ENCODE measurements at places on chromosomes 13 and 19. TPM values are rescaled to one million over a fixed set of nuclear protein-coding genes. Genes with fewer than 3 reads are reported as not detected.

DNA sequence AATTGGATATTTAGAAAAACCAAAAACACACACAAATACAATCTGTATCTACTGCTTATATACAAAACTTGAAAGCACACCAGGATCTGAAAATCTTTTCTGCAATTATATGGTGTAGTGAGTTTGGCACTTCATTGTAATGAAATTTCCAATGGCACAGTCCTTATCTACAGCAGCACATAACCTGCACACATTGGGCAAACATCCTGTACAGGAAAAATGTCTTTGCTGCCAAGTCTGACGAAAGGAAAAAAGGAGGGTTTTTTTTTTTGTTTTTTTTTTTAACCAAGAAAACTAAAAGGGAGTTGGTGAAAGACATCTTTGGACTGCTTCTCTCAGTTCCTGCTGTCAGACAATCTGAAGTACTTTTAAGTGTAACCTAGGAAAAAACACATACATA is 107.8 kb downstream of the FOXO1 start:
- DNase-seq: no peak

ZFP14 gene
- 11.3 TPM for total RNA-seq

DNA sequence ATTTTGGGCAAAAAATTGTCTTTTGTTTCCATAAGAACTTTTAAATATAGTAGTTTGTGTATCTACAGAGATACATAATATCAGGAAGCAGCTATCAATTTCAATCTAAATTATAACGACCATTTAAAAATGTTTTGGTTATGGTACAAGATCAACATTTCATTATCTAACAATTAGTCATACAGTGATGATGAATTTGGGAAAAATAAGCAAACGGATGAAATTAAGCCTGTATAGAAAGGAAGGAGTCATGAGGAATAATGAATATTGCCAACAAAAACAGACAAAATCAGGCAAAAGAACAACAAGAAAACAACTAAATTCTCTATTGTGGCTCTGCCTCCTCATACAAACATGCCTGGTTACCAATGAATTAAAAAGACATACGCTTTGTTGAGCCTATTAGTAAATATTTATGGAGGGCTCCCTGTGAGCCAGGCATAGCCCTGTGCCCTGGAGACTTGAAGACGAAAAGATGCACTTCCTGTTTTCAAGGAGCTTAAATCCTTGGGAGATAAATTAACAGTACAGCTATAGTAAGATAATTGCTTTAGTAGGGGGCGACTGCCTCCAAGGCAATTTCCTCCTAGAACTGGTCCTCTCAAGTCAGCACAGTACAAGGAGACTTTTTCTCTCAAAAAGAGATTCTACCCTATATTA is 73.0 kb downstream of the NALCN start:
- no peak for DNase-seq

- DNase-seq: no peak
Measured at GRCh38 chr13:19362946-19363510, 181.4 kb upstream of the TUBA3C start.

DNA sequence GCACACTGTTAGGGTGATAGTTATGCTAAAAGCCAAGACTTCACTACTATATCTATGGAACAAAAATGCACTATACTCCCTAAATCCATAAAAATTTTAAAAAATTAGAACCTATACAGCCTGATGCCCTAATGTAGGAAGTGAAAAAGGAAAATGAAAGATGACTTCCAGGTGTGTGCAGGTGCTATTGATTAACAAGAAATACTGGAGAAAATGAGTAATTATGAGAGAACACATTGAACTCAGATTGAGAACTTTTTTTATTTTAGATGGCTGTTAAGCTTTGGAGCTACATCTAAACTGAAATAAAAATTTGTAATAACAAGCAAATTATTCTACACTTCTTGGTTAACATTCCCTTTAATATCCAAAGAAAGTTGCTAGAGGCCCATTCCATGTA is 1015.7 kb downstream of the PCDH9 start:
- DNase-seq: no peak

GRCh38 chr13:35157143-35157755 is 215.2 kb downstream of the NBEA start:
- DNase-seq: no peak

DNA sequence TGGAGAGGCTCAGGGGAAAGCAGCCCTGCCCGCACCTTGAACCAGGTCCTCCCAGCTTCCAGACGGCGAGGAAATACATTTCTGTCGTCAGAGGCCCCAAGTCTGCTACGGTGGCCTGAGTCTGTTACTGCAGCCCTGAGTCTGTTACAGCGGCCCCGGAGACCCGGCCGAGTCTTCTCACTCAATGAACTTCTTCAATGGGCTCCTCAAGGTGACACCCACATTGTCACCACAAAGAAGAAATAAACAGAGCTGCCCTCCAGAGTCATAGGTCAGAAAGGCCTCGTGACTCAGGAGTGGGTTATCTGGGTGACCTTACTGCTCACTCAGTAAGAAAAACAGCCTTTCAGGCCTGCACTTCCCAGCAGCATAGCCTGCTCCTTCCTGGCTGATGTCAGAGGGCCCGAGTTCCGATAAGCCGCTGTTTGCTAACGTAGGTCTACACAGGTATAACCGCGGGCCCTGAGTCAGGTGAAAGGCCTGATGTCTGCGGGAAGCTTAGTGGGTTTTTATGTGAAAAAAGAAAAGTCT is 66.9 kb upstream of the TM9SF2 start:
- DNase-seq: no peak

GRCh38 chr19:10096615-10096963 is 5.9 kb downstream of the ANGPTL6 start:
- no peak for DNase-seq

DNA sequence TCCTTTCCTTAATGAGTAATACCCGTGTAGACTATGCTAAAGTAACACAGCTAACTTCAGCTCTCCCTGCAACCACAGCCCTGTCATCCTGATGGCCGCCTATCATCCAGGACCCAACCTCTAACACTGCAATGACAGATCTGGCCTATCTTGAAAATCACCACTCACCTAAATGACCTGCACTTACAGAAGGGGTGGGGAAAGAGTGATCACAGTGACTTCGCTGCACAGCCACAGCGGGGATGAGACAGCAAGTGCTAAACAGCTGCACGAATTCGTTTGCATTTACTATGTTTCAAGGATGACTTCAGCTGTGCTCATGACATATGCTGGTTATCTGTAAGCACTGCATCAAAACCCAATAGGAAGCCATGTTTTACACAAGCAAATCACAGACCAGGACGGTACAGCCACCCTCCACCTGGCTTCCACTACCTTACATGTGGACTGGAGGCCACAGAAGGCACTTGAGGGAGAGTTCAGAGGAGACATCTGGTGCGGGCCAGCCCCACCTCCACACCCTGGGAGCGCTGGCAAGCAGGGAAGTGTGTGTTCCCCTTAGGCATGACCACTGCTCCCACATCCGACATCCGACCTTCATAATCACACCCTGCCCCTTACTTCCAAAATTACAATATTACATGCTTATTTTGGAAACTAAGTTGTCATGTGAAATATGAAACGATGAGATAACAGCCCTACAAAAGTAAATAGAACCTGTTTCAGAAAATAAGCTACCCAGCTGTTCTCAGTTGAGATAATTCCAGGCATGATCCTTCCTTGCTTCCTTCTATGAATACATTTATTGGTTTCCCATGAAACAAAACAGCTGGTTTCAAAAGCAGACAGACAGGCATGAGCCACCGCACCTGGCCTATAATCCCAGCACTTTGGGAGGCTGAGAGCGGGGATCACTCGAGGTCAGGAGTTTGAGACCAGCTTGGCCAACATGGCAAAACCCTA is 95.7 kb downstream of the STK24 start:
- no peak for DNase-seq

DNA sequence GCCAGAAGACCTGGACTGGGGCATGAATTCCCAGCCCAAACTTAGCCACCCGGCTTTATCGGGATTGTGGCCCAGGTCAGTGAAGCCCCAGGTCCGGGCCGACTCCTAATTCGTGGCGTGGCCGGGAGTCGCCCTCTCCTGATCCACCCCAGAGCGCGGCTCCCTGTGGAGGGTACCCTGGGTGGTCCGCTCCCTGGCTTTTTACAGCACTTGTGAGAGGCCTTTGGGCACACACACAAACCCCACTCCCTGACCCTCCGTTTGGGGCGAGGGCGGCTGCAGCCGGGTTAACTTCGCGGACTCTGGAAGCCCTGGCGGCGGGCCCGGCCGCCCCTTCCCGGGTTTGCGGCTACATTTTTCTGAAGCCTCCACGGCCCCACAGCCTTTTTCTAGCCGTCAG is 56.4 kb downstream of the ZNF568 start:
- peak; percentile 76 for DNase-seq

DNA sequence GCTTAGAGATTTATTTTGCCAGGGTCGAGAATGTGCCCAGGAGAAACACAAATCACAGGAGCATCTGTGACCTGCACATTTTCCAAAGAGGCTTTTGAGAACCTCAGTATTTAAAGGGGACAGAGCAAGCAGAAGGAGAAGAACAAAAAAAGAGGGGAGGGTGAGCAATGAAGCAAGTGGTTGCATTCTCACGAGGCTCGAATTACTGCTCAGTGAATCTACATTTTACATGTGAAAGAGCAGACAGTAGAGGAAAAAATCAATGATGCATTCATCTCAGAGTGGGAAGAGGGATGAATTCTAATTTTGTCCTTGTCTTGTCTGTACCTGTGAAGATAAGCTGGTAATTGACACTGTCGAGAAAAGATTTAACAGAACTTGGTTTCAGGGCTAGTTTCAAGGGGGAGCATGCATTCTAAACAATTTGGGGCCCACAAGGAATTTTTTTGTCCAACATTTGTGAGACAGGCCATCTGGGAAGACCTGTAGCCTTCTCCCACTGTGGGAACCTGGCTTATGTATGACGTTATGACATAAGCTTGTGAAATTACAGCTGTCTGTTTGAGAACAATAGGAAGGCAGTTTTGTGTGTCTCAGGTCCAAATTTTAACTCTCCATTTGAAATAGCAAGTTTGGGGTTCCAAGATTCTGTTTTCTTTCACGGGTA is 855.1 kb downstream of the SLITRK5 start:
- no peak for DNase-seq

GRCh38 chr13:51590971-51591627 is 6.8 kb downstream of the WDFY2 start:
- DNase-seq: no peak

HOMER3 gene
- 197 TPM for total RNA-seq

DNA sequence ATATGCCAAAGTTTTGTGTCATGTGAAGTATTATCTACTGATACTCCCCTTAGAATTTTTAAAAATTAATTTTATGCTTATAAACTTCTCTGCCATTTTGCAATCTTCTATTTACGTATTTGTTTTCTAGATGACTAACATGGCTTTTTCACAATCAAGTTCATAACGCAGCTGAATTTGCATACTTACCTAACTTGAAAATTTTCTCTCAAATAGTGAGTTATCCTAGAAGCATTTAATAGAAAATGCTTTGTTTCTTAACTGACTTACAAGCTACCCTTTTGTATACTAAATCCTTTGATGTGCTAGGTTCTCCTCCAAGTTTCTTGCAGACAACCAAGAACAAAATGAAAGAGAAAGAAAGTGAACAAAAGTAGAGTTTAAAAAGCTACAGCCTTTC is 683.5 kb downstream of the LIG4 start:
- DNase-seq: no peak

- DNase-seq: no peak
Measured at GRCh38 chr19:12660980-12661379, 5.6 kb downstream of the MAN2B1 start.

- no peak for DNase-seq
Measured at GRCh38 chr19:50239921-50240590, 36.6 kb downstream of the MYH14 start.

DNA sequence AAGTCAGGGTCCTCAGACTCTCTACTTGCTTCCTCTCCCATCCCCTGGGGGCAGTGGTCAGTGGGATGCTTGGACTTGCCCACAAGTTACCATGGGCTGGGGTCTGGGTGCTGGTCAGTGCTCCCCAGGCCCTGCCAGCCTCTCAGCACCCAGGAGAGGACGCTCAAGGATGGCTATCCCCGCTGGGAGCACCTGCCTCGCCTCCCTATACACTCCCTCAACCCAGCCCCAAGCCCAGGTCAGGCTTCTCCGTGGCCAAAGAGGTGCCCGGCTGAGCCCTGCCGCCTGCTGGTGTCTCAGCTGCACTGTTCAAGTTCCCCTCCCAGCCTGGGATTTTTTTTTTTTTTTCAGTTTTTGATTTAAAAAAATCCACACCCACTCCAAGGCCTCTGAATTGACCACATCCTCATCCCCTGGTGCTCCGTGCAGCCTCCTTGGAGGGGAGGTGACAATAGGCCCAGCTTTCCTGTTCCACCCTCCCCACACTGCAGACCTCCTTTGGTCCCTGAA is 10.8 kb downstream of the F2RL3 start:
- DNase-seq: peak; percentile 84

KLK2 gene
- total RNA-seq: not detected

DNA sequence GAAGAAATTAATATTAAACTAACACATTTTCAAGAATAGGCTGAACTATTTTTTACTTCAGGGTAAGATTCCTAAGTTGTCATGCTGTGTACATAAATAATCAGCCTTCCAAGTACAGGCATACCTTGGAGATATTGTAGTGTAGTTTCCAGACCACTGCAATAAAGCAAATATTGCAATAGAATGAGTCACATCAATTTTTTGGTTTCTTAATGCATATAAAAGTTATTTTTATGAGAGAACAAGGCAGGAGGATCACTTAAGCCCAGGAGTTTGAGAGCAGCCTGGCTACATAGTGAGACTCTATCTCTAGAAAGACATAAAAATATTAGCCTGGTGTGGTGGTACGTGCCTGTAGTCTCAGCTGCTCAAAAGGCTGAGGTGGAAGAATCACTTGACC is 511.5 kb downstream of the UQCRFS1 start:
- DNase-seq: no peak

GRCh38 chr19:6997679-6998445 is 23.4 kb downstream of the MBD3L2B start:
- DNase-seq: no peak

DNA sequence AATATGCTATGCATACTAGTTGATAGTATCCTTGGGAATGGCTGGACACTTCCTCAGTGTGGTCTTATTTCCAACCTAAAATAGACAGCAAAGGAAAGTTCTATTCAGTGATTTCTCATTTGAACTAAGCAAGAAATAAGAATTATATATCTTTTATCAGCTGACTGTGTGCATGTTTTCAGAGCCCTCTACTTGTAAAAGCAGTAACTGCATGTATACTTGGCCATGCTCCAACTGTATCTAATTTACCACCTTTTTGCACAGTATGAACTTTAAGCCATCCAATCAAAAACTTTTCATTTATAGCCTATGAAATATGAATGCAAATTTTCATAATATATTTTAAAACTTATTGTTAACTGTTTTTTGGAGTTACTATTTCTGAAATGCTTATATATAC is 136.4 kb upstream of the PCDH9 start:
- no peak for DNase-seq

GRCh38 chr13:42110410-42111155 is 62.1 kb downstream of the DGKH start:
- no peak for DNase-seq

All from spleen (tissue), 13 donors.